ENCODE measurements at places on chromosomes 11 and 22.

GRCh38 chr22:17566776-17567175 lies 3.5 kb downstream of the SLC25A18 start:
- H3K4me3 ChIP-seq: no peak overlapping the region
- no peaks in the 10 kb centered on the region for H3K4me1 ChIP-seq
- DNase-seq: no peak
- H3K36me3 ChIP-seq: no peaks in the 10 kb centered on the region
- H3K27ac ChIP-seq: no peak overlapping the region

- no peak overlapping the region for H3K4me3 ChIP-seq
- H3K27me3 ChIP-seq: no peaks in the 10 kb centered on the region
- no peak overlapping the region for H3K27ac ChIP-seq
- H3K4me1 ChIP-seq: no peaks in the 10 kb centered on the region
- DNase-seq: no peak
- H3K36me3 ChIP-seq: peaks cover 51% of the 10 kb centered on the region
Measured at GRCh38 chr22:31566484-31566883, 70.1 kb downstream of the SFI1 start.

- no peak for DNase-seq
- H3K27ac ChIP-seq: no peak overlapping the region
- no peak overlapping the region for H3K4me3 ChIP-seq
- H3K27me3 ChIP-seq: no peaks in the 10 kb centered on the region
- H3K36me3 ChIP-seq: no peaks in the 10 kb centered on the region
Measured at GRCh38 chr11:97893612-97894011, 1127.1 kb upstream of the CNTN5 start.

DNA sequence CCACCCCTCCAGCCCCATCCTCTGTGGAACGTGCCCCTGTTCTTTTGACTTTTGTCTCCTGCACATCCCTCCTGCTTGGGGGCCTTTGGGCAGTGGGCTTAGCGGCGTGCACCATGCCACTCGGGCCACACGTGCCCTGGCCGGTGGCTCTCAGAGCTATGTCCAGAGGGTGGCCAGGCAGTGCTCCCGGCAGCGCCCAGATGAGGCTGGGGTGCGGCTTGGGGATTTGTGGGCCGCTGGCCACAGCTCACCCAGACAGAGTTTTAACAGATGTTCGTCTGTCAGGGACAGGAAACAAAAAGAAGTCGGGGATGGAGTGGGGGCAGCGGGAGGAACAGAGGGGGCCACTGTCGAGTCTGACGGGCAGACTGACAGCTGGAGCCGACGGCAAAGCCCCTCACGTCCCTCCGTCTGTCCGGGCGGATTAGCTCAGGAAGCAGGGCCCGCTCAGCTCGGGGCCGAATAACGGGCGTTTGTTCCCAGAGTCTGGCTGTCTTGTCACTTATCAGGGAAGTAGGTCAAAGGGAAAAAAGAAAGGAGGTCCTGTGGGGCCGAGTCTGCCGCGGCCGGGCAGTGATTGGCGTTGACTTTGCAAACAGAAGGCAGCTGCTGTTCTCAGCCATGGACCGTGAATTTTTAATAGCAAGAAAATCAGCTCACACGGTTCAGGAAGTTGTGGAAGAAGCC lies 61.6 kb downstream of the LRP5 start:
- peaks cover 3% of the 10 kb centered on the region for H3K36me3 ChIP-seq
- H3K27me3 ChIP-seq: peaks cover 12% of the 10 kb centered on the region
- peaks cover 3% of the 10 kb centered on the region for H3K4me1 ChIP-seq

DNA sequence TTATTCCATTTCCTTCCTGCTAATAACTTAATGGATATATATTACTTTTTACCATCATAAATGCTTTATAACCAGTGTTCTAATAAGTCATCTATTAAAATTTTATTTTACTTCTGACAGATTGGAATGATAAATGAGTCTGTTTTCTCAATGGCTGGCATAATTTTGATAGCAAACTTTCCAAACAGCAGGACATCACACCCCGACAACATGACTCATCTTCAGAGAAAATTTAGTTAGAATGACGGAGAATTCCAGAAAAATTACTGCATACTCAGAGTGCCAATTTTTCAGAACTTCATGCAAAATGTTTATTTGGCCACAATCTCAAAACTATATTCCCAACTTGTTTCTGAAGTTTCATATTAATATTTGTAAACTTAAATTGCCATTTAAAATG lies 174.4 kb downstream of the SWAP70 start:
- peaks cover 4% of the 10 kb centered on the region for H3K4me1 ChIP-seq
- H3K27me3 ChIP-seq: no peaks in the 10 kb centered on the region
- H3K27ac ChIP-seq: no peak overlapping the region
- peaks cover 15% of the 10 kb centered on the region for H3K36me3 ChIP-seq

GRCh38 chr22:44659140-44659539 lies 42.9 kb upstream of the PRR5 start:
- H3K27ac ChIP-seq: no peak overlapping the region
- peaks cover 6% of the 10 kb centered on the region for H3K36me3 ChIP-seq
- peaks cover 9% of the 10 kb centered on the region for H3K4me1 ChIP-seq
- DNase-seq: no peak
- no peaks in the 10 kb centered on the region for H3K27me3 ChIP-seq
- H3K4me3 ChIP-seq: no peak overlapping the region

DNA sequence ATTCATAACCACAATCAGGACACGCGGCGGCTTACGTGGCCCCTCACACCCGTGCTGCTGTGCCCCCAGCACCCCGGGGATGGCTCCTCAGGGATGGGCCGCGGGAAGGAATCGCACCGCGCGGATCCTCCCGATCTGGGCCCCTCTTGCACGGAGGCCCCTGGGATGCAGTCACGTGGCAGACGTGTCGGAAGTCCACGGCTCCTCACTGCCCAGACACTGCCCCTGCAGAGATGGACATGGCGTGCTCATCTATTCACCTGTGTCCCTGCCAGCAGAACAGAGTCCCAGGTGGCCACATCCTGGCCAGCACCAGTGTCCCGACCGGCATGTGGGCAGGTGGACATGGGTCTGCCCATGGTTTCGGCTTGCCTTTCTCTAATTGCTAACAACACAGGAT lies 12.8 kb downstream of the MOB2 start:
- DNase-seq: no peak
- H3K36me3 ChIP-seq: peaks cover 27% of the 10 kb centered on the region
- no peaks in the 10 kb centered on the region for H3K27me3 ChIP-seq

GRCh38 chr11:2554338-2555207 lies 109.8 kb downstream of the KCNQ1 start:
- no peak for DNase-seq
- H3K27me3 ChIP-seq: peaks cover 18% of the 10 kb centered on the region
- H3K27ac ChIP-seq: no peak overlapping the region
- peaks cover 1% of the 10 kb centered on the region for H3K4me1 ChIP-seq

GRCh38 chr11:27315836-27316235 lies 47.2 kb downstream of the CCDC34 start:
- no peak overlapping the region for H3K27ac ChIP-seq
- H3K4me1 ChIP-seq: peaks cover 7% of the 10 kb centered on the region
- DNase-seq: no peak

GRCh38 chr22:40407831-40408717 lies 37.7 kb downstream of the SGSM3 start:
- H3K27ac ChIP-seq: no peak overlapping the region
- no peaks in the 10 kb centered on the region for H3K27me3 ChIP-seq
- peaks cover 21% of the 10 kb centered on the region for H3K4me1 ChIP-seq
- H3K4me3 ChIP-seq: no peak overlapping the region
- no peak for DNase-seq

DNA sequence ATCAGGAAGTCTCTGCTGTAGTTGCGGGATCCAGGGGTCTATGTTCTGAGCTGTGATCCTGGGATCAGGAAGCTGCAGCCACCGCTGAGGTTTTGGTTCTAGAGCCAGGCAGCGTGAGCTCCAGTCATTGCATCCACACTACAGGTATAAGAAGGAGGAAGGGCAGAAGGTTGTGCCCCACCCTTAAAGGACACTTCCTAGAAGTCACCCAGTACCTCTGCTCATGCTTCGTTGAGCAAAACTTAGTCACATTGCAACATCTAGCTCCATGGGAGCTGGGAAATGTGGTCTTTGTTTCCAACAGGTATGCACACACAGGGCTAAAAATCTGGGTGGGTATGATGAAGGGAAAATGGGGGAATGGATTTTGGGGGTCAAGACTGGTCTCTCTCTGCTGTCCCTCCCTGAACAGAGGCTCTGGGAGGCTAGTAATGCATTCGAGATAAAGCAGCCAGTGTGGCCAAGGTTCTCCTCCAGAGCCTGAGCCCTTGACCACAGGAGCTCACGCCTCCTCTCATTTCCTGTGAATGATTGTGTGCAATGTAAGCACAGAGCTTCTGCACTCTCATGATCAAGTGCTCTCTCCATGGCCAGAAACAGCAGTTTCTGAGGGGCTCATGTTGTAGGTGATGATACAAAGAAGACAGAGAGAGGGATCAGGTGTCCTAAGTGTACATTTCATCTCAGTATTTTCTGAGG lies 86.8 kb upstream of the OR4B1 start:
- peaks cover 13% of the 10 kb centered on the region for H3K4me1 ChIP-seq
- H3K27ac ChIP-seq: peak overlapping the region; percentile 87
- no peaks in the 10 kb centered on the region for H3K27me3 ChIP-seq
- H3K4me3 ChIP-seq: no peak overlapping the region

GRCh38 chr11:128956401-128957201 lies 13.9 kb upstream of the TP53AIP1 start:
- H3K27me3 ChIP-seq: peaks cover 42% of the 10 kb centered on the region
- peaks cover 1% of the 10 kb centered on the region for H3K4me1 ChIP-seq
- no peak overlapping the region for H3K27ac ChIP-seq
- peak; percentile 12 for DNase-seq
- no peak overlapping the region for H3K4me3 ChIP-seq
- H3K36me3 ChIP-seq: no peaks in the 10 kb centered on the region

GRCh38 chr22:47457509-47458300 lies 695.3 kb downstream of the TBC1D22A start:
- peaks cover 21% of the 10 kb centered on the region for H3K36me3 ChIP-seq
- DNase-seq: no peak
- no peak overlapping the region for H3K27ac ChIP-seq
- no peak overlapping the region for H3K4me3 ChIP-seq
- H3K4me1 ChIP-seq: peaks cover 4% of the 10 kb centered on the region
- peaks cover 15% of the 10 kb centered on the region for H3K27me3 ChIP-seq

DNA sequence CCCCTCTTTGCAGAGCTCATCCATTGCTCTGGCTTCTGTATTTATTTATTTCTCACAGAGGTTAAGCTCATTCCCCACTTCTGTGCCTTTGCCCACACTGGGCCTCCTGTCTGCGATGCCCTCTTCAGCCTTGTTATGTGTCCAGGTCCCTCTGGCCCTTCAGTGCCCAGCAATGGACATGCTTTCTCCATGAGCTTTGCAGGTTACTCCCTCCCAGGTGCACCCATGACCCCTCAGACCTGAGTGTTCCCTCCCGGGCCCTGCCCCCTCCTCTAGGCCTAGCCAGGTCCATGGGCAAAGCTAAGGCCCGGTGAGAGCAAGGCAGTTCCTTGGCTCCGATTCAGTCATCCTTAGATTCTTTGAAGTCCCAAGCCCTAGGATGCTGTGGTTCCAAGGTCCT lies 17.5 kb upstream of the ARHGEF17 start:
- peaks cover 7% of the 10 kb centered on the region for H3K27me3 ChIP-seq
- DNase-seq: no peak
- H3K4me1 ChIP-seq: no peaks in the 10 kb centered on the region
- no peak overlapping the region for H3K4me3 ChIP-seq

DNA sequence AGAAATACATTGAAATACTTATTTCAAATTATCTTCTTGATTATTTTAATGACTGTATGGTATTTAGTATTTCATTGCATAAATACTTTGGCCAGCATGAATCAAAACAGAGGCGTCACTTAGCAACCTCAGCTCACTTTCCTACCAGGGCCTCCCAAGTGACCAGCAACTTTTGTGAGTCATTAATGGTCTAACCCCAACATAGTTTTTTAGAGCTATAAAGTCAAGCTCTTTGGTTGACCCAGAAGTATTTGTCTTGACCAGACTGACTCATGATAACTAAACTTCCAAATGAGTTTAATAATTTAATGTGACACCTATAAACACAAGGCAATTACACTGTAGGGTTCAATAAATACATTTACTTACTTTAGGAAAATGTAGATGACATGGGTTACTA lies 27.9 kb upstream of the RBMXL2 start:
- no peaks in the 10 kb centered on the region for H3K4me1 ChIP-seq
- no peak overlapping the region for H3K4me3 ChIP-seq
- no peaks in the 10 kb centered on the region for H3K27me3 ChIP-seq
- H3K36me3 ChIP-seq: no peaks in the 10 kb centered on the region

GRCh38 chr11:13427440-13427839 lies 35.6 kb downstream of the BTBD10 start:
- H3K4me3 ChIP-seq: no peak overlapping the region
- H3K36me3 ChIP-seq: no peaks in the 10 kb centered on the region
- no peak for DNase-seq
